Stimulated activated CD4-positive, alpha-beta T cell treated with anti-CD3 and anti-CD28 coated beads, Interleukin-2, amount 100 ng/mL, for 4 hours (primary cell): ENCODE measurements at places on chromosomes 6 and 20.
A peak's percentile ranks its signal among the peaks of the same experiment; 100 is the strongest.

- DNase-seq, result no peak
Measured at GRCh38 chr6:138110229-138110628, 3.0 kb upstream of the PERP start.

DNA sequence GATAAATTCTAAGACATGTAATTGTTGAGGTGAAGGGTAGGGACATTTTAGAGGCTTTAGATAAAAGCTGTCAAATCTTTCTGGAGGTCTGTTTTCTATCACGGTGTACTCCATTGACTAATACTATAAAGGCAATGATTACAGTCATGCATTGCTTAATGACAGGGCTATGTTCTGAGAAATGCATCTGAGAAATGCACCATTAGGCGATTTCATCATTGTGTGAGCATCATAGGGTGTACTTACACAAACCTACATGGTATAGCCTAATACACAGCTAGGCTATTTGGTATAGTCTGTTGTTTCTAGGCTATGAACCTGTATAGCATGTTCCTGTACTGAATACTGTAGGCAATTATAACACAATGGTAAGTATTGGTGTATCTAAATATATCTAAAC, 71.3 kb upstream of the FYN start:
- DNase-seq, result no peak

DNA sequence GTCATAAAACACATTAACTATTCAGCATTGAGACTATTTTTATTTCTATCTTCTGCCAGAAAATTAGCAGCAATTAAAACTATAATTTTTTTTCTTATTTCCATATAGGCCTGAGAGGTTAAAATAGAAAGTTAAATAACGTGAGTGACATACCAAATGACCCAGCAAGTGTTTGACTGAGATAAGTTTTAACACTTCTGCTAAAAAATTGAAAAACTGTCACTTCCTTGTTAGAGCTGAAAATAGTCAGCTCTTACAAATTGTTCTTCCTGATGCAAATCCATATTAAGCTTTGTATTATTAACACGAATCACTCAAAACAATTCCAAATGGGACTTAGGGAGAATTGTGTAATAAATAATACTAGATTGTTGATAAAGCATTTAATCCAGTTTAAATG, 26.5 kb upstream of the STX11 start:
- no peak for DNase-seq

DNA sequence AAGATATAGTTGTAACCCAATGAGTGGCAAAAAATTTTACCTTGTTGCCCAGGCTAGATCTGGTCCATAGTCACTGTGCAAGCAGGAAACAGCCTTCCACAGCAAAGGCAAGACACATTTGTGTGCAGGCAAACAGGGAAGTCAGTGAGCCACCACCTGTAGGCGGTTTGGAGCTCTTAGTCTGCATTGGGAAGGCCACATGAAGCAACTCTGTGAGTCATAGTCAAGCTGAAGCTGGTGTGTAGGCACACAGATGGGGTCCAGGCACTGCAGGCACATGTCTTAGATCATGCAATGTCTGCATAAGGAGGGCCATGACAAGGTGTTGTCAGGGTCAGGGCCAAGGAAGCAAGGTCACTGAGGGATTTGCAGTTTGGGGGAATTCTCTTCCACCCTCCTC, 543.2 kb upstream of the EPHA7 start:
- DNase-seq, result no peak

DNA sequence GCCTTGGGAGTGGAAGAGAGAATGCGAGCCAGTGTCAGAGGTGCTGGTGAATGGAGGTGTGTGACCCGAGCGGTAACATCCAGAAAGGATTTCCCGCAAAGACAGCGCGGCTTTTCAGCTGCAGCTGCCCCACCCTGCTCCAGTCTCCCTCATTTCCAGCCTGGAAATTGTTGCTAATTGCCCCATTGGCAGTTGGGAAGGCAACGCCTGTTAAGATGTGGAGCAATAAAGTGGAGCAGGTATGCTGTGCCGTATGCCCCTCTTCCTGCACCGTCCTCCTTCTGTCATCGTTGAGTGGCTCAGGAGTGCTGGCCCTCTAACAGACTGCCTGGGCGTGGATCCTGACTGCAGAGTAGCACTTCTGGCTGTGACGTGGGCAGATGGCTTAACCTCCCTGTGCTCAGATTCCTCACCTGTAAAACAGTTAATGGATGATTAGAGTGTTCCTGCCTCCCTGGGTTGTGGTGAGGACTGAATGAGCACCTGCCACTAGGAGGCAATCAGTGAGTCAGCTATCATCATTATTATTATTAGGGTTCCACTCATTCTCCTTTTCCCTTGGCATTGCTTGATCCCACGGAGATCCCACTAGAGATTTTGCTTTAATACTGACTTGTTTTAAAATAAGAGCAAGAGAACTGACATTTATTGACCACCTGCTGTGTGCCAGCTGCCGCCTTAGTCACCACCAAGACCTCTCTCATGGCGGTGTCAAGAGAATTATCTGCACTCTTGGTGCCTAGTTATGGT, 11.7 kb downstream of the ARFGEF2 start:
- DNase-seq, result no peak

- DNase-seq, result no peak
Measured at GRCh38 chr6:73710948-73711347, 14.9 kb downstream of the CD109 start.

- DNase-seq, result no peak
Measured at GRCh38 chr20:621125-621756, 11.1 kb upstream of the TCF15 start.

DNA sequence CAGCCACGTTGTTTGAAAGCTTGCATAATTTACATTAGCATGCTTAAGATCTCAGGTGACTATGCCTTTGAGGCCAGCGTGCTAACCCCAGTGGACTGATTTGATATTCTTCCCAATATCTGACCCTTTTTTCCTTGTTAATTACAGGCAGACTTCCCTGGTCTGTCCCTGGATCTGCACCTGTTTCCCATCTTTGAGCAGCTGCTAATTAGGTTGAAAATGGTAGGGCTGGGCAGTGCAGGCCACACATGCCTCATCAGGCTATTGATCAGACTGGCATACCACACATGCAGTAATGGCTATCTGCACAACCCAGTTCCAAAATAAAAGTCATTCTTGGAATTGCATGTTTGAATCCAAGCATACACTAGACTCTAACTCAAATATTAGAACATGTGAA, 164.3 kb upstream of the TFAP2D start:
- DNase-seq, result no peak

DNA sequence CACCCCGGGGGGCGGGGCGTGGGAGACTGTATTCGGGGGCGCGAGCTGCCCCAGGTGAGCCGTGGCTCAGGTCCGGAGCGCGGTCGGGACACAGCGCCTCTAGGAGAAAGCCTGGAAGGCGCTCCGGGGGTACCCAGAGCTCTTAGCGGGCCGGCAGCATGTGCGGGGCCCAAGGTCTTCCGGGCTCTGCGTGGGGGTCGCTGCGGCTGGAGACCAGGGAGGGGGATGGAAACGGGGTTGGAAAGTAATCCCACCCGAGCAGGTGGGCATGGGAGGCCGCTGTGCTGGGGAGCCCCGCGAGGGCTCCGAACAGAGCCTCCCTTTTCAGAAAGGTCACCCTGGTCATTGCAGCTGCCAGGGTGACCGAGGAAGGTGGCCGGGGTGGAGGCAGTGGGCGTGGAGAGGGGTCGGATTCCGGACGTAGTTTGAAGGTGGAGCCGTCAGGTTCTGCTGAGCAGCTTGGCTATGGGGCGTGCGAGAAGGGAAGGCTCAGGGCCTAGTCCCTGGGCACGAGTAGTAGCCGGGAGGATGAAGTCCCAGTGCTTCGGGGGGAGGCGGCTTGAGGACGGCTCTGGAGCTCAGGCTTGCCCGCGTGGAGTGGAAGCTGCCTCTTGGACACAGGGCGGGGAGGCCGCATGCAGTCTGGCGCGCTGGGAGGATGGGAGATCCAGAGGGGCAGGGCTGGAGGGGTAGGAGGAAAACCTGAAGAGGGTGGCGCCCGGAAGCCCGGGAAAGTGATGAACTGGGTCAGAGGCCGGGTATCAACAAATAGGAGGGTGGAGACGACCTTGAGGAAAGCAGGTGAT, at the start of gene SIRT5:
TSS of gene SIRT5 (plus strand) at position 31 of the 806 bp plus-strand sequence. CDS start 9,510 bp downstream, outside the sequence.
- peak; percentile 54 for DNase-seq

- DNase-seq, result no peak
Measured at GRCh38 chr6:33280539-33280938, 3.6 kb downstream of the B3GALT4 start.

DNA sequence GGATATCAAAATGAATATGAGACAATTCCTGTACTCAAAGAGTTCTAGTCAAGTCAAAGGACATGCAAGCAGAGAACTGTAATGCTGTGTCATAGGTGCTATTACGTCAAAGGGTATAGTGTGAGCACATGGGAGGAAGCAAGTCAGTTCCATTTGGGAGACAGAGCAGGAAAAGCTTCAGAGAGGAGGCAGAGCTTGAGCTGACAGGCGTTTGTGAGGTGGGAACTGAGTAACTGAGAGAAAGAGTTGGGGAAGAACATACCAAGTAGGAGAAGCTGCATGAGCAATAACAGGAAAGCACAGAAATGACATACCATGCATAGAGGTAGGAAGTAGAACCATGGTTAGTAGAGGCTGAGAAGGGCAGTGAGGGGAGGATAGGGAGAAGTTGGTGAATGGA, 15.2 kb upstream of the SSR1 start:
- DNase-seq, result no peak

DNA sequence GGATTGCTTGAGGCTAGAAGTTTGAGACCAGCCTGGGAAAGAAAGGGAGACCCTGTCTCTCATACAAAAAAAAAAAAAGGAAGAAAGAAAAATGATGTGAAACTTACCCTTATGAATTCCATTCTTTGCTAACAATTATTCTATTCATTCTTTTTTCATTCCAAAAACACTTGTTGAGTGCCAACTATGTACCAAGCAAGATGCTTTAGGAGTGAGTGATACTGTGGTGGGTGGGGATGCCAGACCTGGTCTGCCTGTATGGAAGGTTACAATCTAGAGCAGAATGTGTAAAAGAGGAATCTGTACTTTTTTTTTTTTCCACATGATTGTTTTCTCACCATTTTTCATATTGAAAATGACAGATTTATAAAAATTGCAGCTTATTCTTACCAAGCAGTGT, 73.8 kb upstream of the TULP1 start:
- DNase-seq, result no peak

DNA sequence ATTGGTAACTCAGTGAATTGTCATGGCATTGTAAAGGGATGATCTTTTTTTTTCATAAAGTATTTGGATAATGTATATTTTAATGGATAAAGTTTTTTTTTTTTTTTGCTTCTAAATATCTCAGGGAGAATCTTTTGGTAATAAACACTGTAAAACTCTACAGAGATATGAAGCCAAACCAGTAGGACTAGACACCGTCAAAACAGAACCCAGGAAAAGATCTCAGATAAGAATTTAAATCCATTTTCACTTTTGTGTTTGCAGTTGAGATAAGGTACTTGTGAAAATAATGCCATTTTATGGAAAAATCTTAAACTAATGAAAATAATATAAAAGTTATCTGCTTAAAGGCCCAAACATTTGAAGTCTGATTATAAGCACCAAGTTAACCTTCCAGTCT, 27.0 kb downstream of the FAM83B start:
- DNase-seq, result no peak

DNA sequence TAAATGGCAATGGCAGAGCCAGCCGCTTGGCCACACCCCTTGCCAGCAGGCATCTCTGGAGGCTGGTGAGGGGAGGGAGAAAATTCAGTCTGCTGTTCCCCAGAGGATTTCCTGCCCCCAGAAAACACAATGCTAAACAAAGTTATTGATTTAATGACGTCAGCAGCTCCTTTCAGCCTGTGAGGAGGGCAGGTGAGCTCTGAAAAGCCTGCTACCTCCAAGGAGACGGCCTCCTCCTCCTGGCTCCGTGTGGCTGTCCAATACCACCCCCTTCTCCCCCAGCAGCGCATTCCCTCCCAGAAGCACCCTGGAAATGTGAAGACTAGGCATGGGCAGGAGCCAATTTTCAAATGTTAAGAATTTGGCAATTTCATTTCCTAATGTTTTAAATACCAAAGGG, 393.1 kb downstream of the ZFAND3 start:
- DNase-seq, result no peak

GRCh38 chr6:31614684-31615578, at the start of gene AIF1:
Gene AIF1 (plus strand): TSS chr6:31615234. CDS start chr6:31615330, 96 bp downstream.
- no peak for DNase-seq

DNA sequence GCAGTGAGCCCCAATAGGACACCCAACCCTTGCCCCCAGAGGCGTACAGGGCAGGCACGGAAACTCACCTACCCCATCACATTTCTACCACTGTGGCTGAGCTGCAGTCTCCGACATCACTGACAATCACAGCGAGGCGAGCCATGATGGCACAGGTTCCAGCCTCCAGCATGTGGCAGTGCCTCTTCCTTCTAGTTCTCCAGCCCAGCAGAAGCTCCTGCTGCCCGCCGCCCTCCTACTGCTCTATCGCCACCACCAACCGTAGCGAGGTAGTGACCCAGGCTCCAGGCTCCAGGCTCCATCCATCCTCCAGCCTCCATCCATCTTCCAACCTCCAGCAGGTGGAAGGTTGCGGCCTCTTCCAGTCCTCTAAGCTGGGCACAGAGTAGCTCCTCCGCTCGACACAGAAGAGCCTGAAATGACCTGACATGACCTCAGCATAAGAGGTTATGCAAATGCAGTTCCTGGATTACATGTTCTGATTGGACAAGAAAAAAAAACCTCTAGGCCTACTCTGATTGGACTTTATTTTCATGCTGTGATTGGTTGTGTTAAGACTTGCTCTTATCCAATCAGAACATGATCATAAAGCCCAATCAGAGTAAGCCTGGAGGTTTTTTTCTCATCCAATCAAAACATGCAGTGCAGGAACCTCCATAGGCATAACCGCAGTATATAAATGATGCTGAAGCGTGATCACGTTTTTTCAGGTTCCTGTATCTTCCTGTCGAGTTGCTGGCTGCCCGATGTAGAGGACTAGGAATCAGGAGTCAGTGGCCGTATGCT, 438.9 kb upstream of the ZNF337 start:
- no peak for DNase-seq

DNA sequence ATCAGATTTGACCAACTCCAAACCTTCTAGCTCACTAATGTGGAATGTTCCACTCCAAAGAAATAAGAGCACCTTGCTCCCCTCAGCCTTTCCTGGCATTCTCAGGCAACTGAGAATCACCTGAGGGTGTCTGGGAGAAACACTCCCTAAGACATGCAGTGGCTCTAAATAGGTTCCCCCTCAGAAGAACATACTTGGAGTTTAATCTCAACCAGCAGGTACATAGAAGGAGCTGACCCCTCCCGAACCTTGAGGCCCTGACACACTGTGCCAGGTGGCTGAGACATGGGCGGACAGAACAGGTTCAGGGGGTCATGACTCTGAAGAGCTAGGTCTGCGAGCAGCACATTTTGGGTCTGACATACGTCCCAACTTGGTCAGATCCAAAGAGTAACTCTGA, 107.6 kb upstream of the MAP3K4 start:
- no peak for DNase-seq

DNA sequence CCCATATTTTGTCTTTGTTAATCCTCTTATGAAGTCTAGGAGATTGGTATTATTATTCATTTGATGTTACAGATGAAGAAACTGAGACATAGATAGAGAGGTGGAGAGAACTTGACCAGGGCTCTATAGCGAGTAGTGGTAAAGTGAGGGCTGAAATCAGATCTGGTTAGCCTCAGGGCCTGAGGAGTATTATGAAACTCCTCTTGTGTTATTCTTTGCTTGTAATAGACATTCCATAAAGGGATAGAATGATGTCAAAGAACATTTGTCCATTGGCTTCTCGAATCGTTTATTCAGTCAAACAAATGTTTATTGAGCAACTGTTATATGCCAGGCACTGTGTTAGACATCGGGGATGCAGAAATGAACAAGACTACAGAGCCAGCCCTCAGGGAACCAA, at the start of gene IL22RA2:
TSS of gene IL22RA2 (minus strand) at position 144 of the 400 bp plus-strand sequence. CDS start 11,895 bp downstream, outside the sequence.
- DNase-seq, result no peak

- no peak for DNase-seq
Measured at GRCh38 chr6:37897321-37897720, 77.8 kb downstream of the ZFAND3 start.
